Forelimb muscle (tissue), 1 donor: ENCODE measurements at places on chromosomes 5 and 9.

DNA sequence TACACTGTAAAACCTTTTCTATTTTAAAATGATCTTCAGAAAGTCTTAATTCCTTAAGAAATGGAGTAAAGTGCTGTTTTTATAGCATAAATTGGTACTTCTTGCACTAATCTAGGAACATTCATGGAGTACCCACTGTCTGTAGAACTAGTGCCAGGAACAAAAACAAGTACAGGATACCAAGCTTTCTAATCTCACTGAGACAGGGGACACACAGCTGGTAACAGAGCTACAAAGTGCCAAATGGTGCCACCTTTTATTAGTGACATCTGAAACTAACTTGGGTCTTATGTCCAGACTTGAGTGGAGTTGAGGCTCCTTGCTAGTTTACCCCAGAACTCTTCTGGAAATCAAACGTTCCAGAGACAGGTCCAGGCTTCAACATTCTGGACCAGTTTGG is 57.9 kb downstream of the RNF130 start:
- no peak for DNase-seq

DNA sequence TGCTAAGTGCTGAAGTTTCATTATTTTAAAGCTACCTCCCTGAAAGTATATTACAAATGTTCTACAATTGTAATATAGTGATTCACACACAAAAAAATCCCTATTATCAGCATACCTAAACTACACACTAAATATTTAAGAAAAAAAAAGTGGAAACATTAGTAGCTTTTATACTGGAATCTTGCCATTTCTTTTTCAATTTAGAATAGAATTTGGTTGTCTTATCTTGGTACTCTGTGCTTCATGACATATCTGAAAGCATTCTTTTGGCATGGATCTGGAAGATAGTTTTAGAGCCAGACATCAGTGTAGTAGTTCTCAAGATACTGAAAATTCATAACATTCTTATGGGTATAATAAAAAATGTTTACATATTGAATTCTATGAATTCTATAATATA is 35.0 kb downstream of the SLC1A3 start:
- DNase-seq: no peak

DNA sequence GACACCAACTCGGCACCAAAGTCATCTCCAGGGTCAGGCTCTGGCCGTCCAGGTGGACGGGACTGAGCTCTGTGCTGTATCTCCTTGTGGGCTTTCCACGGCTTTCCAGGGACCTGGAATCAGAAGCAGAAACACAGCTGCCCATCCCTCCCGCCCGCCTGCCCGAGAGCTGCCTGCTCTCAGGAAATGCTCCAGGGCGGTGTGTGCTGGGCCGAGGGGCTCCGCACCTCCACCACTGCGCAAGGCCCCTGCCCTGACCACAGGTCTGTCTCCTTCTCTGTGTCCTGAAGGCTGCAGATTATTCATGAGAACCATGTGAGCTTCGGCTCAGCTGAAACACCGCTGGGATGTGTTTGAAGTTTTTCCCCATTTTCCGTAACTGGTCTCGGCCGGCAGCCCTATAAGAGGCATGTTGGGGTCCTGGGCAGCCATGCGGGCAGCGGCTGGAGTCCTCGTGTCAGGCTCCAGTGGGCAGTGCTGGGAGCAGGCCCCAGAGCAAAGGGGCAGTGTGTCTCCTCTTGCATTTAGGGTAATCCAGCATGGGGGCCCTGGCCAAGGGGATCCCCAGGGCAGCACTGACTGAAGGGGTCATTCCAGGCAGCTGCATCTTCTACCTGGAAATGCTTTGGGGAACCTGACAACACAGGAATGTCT is 22.8 kb downstream of the NKD2 start:
- DNase-seq: no peak

DNA sequence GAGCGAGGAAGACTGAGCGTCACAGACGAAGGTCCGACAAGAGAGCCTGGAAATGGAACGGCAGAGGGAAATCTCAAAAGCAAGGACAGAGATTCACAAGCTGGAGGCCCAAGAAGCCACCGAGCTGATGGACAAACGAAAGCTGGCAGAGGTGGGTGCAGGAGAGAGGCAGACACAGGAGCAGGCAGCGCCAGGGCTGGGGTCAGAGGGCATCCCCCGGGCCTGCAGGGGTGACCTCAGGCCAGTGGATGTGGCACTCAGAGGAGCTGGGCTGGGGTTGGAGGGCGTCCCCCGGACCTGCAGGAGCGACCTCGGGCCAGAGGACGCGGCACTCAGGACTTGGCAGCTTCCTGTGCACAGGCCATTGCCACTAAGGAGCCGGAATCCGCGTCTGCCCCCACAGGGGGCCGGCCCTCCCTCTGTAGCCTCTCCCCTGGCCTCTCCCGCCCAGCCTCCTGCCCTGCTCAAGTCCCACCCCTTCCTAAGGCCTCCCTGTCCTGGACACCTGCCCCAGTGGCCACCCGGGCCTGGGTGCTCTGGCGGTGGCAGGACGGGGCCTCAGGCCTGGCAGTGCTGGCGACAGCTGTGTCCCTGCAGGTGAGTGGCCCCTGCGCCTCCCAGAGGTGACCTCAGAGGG is 40.4 kb downstream of the EXD3 start:
- no peak for DNase-seq

DNA sequence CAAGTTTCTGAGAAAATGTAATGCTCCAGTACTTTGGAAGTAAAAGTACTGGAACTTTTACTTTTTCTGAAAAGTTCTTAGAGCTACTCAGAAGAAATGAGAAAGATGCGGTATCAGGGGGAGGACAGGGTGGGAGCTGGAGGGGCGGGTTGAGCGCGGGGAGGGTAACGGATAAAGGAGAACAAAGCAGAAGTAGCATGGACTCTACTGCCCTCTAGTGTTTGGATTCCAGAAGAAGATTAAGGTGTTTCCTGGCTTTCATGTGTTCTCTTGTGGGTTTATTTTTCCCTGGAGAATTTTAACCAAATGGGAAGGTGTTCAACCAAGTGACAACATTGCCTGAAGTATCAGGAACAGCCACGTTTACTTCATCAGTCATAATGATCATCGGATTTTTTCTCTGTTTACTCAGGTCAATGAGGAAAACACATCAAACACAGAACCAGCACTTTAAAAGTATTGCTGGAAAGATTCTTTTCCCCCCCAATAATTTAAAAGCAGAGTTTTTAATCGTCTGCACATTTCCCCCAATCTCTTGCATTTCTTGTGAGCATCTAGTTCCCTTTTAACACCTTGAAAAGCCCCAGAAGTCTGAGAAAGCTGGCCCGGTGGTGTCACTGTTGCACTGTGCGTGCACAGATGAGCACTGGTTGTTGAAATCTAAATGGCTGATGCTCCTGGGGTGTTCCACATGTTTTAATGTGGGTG is 190.6 kb downstream of the MPDZ start:
- peak; percentile 65 for DNase-seq

- DNase-seq: peak; percentile 44
These were observed 92.5 kb downstream of the RAB3C start for GRCh38 chr5:58675341-58675740.

- no peak for DNase-seq
These were observed 813.3 kb upstream of the WWC1 start for GRCh38 chr5:167478188-167478587.

DNA sequence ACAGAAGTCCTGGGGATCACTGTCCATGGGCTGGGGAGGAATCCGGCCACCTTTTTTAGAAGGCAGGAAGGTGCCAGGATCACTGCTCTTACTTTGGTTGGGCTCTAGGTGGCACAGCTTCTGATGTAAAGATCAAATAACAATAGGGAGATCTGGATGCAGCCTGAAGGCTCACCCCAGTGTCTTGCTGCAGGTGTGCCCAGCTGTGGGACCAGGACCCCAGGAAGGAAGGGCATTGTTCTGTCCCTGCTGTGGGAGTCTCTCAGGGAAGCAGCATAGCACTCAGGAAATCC is 69.6 kb downstream of the DAB2IP start:
- DNase-seq: no peak

- DNase-seq: no peak
These were observed 86.0 kb downstream of the ANKRD55 start for GRCh38 chr5:56147106-56147505.

DNA sequence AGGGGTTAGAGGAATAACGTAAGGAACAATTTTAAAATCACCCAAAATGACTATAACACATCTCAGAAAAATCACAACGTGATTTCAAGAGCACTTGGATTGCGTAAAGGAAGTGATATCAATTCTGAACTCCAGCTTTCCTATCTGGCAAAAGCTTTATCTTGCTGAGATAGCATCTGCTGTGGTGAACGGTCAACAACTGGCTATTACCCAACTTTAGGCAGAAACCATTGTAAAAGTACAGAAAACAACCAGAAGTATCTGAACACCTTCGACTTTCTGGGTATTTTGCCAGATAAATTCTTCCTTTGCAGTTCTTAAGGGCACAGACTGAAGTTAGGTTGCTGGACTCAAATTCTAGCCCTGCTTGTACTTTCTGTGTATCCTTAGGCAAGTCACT is 9.2 kb downstream of the ABLIM3 start:
- DNase-seq: no peak

DNA sequence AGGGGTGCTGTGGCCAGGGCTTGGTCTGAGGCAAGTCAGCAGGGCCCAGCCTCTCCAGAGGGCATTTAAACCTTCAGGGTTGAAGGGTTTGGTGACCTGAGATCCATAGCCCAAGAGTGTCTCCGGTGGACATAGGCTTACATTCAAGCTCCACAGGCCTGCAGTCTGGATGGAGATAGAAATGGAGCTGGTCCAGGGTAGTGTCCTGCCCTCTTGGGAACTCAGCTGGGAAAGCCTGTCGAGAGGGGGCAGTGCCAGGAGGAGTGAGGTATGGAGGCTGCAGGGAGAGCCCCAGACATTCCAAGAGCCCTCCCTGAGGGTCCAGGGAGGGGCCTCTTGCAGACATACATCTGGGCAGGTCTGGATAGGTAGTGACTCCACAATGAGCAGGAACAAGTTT is 177.0 kb upstream of the MVB12B start:
- DNase-seq: no peak

GRCh38 chr5:108634617-108635288 is 112.9 kb upstream of the FER start:
- no peak for DNase-seq

DNA sequence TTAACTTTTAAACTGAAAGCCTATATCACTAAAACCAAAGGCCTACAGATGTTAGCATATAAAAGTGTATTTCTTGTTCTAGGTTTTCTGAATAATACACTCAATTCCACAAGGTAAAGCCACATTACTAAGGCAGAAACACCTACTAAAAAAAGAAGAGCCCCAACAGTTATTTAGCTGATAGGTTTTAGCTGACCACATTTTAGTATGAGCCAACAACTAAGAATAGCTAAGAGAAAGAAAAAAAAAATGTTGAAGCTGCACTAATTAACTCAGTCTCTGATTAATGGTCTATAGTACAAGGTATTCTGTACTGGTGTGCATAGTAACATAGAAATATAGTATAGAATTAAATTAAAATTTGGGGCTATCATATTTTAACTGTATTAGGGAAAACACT is 23.5 kb downstream of the ZFR start:
- DNase-seq: no peak

GRCh38 chr9:121026260-121026691 is 23.8 kb downstream of the C5 start:
- no peak for DNase-seq
